GM12864 (cell line): ENCODE measurements at places on chromosomes 12 and 14.
A peak's percentile ranks its signal among the peaks of the same experiment; 100 is the strongest.

DNA sequence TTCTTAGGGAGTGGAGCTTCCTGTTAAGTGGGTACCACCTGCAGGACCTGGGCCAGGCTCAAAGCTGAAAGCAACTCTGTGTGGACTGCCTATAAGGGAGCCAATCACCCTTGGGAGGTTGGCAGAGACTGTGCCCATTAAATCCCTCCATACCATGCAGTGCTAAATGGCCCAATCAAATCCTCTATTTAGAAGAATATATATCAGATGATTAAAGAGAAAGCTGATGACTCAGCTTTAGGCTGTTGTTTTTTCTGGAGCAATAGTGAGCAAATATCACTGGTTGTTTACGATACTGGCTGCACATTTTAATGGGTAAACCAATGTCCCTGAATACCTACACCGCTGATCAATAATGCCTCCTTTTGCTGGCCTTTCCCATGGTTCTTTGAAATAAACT is 101.3 kb downstream of the TMX1 start:
- no peak for DNase-seq

DNA sequence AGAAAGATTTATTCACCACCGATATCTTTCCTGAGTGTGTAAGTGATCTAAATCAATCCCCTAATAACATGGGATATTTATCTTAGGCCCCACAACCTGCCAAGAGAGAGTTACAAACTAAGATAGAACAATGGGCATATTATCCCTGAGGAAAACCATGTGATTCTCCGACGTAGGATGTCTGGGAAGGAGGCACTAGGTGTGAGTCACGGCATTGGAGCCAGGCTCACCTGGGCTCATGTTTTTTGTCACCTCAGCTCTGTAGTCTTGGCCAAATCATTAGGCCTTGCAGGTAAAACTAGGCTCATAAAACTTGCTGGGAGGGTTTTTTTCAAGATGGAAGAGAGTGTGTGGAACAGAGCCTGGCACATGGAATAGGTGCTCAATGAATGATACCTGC is 129.7 kb upstream of the PLEKHG7 start:
- no peak for DNase-seq

DNA sequence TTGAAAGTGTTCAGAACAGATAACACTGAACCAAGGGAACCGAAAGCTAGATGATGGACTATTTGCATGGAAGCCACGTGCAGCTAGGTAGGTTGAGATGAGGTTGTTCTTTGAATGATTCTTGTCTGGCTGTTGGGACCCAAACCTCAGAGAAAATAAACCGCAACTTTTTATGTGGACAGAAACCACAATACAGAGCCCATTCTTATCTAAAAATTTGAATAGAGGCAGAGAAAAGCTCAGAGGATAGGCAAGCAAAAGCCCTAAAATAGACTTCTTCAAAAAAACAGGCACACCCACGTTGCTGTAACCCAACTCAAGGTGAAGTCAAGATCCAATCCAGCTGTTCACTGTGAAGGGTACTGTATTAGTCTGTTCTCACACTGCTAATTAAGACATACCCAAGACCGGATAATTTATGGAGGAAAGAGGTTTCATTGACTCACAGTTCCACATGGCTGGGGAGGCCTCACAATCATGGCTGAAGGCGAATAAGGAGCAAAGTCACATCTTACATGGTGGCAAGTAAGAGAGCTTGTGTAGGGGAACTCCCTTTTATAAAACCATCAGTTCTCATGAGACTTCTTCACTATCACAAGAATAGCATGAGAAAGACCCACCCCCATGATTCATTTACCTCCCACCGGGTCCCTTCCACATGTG is 353.8 kb downstream of the AACS start:
- DNase-seq: peak; percentile 40

DNA sequence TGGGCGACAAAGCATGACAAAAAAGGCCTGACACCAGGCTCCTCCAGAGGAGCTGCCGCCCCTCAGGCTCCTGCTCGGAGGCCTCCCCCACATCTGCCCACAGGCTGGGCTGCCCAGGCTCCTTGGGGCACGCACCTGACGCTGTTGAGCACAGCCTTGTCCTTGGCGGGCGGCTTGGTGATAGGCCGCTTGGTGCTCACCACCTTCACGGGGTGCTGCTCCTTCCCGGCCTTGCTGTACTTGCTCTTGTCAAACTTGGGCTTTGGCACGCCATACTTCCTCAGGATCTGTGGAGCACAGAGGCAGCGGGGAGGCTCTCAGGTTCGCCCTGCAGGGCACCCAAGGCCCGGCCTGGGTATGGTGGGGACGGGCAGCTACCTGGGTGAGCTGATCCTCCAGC is 53.4 kb downstream of the TRAFD1 start:
- DNase-seq: no peak

DNA sequence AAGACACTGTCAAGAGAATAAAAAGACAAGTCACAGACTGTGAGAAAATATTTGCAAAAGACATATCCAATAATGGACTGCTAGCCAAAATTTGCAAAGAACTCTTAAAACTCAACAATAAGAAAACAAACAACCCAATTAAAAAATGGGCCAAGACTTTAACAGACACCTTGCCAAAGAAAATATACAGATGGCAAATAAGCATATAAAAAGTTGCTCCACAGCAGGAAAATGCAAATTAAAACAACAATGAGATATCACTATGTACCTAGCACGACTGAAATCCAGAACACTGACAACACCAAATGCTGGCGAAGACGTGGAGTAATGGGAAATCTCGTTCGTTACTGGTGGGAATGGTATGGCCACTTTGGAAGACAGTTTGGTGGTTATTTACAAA is 228.9 kb downstream of the TTC8 start:
- no peak for DNase-seq

DNA sequence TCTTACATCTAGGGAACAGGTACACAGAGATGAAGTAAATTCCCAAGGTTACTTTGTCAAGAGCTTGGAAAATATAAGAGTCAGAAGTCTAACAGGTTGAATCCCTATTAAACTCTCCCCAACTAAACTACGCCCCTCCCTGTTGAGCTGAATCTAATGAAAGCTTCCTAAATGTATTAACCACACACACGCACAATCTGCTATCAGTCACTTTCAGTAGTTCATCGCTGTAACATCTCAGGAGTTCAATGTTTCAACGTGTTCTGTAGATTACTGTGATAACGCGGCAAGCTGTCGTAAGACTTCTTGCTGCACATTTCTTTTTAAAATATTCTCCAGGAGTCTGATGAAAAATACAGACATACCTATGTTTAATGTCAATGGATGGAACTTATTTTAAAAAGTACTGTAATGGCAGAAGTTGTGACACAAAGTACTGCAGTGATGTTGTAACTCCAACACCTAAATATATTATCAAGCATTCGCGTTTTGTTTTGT is 612 bp upstream of the SLC25A3 start:
- no peak for DNase-seq
